ENCODE measurements at places on chromosomes 5 and 9.

GRCh38 chr9:132324425-132324824 lies 30.4 kb downstream of the SETX start:
- DNase-seq, result no peak

DNA sequence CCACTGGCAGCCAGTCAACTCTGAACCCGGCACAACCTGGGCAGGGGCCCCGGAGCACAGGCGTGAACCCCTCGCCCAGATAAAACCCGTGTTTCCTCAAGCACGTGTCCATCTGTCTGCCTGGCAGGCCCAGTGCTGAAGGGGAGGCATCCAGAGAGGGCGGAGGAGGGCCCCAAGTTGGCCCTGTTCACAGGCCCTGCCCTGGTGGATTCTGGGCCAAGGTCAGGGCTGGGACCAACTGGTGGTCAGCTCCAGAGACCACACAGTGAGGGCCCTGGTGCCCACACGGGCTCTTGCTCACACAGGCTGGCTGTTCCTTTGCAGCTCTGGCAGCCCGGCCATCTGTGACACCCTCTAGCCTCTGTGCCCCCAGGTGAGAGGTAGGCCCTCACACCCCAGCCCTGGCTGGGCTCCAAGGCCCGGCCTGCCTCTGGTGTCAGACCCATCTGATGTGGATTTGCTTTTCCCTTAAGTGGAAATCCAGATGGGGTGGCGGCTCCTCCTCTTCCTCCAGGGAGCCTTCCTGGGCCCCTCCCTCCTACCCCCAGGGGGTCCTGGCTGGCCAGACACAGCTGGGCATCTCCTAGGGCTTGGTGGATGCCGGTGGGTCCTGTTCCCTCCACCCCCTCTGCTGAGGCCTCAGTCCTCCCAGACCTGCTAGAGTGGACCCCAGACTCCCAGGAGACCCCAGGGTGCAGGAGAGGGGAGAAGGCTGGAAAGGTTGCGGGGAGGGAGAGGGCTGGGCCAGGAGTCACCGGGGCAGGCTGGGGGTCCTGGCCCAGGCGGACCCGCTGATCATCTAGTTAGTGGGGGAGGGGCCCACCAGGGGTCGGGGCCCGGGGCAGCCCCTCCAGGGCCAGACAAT lies 525 bp upstream of the STPG3 start:
- DNase-seq, result no peak

DNA sequence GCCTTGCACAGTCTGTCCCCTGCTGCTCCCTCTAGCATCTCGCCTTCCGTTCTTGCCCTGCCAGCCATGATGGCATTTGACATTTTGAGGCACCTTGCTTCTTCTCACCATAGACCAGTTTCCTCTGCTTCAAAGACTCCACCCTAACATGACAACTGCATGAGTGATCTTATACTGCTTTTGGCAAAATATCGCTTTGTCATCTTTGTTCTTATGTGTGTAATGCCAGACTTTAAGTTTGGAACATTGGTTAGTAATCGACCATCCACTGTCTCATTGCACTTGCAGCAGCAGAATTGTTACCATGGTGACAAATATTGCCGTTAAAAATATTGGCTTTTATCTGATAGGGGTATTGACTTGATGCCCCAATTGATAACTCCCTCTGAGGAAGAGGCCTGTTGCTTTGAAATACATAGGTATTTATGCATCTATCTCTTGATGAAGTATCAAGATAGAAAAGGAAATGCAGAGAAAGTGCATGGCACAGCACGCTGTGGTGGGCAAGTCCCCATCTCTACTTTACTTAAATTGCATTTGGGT lies 6.8 kb downstream of the GARIN3 start:
- DNase-seq, result no peak

DNA sequence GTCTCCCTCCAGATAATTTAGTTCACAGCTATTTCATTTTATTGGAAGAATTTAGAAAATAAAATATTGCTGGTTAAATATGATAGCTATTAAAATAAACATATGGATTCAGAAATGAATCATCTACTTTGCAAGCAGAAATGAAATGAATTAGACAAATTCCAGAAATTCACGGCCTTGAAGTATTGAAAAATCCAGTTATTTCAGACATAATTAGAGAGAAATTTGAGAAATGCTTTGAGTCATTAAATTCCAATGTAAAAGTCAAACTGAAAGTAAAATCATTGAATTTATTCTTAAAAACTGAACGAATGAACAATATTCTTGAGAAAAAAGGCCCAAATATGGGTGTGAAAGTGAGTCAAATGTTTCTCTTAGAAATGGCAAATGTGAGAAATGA lies 632.6 kb upstream of the EDIL3 start:
- no peak for DNase-seq

DNA sequence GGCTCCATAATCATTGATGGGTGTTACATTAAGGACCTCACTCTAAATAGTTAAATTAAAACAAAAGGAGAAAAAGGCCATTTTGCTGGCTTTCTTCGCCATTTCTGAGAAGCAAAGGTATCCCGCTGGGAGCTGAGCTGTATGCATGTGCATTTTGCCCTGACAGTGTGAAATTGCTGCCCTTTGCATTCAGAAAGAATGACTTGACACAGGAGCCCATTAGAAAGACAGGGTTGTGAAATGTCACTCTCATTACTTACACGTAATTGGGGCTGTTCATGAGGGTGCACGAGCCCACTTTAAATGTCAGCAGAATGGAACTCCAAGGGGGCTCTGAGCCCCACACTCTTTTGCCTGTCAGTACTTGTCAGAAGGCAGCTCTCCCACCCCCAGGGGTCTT lies 85.0 kb downstream of the SEMA4D start:
- no peak for DNase-seq

GRCh38 chr5:153952893-153953292 lies 85.8 kb downstream of the FAM114A2 start:
- no peak for DNase-seq

GRCh38 chr5:82205005-82205404 lies 73.1 kb downstream of the RPS23 start:
- no peak for DNase-seq

DNA sequence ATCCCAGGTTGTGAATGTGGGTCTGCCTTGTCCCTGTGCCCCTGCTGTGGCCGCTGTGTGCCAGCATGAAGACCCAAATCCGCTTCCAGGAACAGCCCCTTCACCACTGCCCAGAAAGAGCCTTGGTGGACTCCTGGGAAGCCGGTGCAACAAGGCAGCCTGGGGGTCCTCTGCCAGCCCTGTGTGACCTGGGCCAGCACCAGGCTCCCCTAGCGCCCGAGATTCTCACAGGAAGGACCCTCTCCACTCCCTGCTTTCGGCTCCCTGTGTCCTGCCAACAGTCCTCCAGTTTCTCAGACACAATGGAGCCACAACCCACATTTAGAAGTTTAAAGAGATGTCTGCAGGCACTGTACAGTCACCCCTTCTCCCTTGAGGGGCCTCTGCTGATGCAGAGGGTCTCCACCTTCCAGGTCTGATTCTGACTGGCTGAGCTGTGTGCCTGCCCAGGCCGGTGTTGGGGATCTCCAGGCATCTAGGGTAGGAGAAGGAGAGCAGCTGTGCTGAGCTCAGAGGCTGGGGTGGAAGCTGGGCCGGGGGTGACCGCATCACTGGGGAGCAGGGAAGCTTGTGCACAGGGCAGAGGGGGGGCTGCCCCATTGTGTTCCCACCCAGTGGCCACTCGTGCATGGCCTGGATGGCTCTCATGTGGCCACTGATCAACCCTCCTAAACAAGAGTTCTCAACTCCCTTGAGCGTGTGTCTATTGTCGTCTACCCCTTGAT lies 174.0 kb downstream of the IRX2 start:
- DNase-seq, result no peak

GRCh38 chr5:6702633-6703032 lies 10.6 kb upstream of the TENT4A start:
- DNase-seq, result no peak

GRCh38 chr5:40796487-40796889 lies 1.7 kb downstream of the PRKAA1 start:
- DNase-seq, result no peak

DNA sequence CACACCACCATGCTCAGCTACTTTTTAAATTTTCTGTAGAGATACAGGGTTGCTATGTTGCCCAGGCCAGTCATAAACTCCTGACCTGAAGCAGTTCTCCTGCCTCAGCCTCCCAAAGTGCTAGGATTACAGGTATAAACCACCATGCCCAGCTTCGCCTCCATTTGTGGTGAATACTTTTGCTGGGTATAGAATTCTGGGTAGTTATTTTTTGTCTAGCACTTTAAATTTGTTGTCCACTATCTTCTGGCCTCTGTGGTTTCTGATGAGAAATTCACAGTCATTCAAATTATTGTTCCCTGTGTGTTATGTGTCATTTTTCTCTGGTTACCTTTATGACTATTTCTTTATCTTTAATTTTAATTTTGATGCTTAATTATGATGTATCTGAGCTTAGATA lies 57.7 kb upstream of the EXOC3 start:
- DNase-seq, result no peak

DNA sequence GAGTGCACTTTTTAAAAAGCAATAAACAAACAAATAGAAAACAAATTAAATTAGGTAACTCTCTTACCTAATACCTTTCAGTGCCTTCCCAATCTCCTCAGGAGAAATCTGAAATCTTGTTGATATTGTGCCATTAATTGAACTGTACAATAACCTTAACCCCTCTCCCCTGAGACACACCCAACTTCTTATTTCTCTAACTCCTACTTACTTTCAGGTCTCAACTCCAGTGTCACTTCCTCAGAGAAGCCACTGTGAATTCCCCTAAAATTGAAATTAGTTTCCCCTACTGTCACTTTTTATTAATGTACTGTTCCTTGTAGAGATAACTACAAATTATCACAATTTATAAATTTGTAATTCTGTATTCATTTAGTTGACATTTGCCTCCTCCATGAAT lies 295.3 kb upstream of the TNC start:
- no peak for DNase-seq

GRCh38 chr5:170404398-170404797 lies 15.2 kb upstream of the KCNMB1 start:
- DNase-seq, result no peak

DNA sequence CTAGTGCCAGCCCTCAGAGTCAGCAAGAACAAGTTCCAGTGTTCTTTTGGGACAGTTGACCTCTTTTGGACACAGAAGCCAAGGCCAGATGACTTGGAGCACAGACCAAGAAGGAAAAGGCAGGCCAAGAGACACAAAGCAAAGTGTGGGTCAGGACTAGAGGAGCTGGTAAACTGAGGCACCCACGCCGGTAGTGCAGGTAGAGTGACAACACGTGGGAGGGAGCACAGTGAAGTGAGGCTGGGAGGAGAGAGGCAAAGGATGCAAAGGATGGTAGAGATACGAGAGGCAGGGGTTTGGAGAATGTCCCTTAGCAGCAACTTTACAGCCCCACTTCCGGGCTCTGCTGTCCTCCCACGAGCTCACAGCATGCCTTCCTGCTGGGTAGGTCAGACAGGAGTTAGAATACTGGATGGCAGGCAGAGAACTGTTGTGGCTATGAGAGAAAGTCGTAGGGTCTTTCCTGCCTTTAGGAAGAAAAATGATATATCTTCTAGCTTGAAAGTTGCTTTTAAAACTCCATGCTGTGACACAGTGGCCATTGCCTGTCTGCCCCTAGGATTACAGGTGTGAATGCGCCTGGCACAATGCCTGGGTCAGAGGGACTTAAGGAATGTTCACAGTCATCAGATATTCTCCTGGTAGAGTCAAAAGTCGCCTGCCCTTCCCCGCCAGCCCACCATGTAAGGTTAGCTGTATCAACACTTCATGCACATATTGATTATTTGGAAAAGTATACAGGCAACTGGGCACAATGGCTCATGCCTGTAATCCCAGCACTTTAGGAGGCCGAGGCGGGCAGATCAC lies 97.9 kb downstream of the PDE8B start:
- no peak for DNase-seq

DNA sequence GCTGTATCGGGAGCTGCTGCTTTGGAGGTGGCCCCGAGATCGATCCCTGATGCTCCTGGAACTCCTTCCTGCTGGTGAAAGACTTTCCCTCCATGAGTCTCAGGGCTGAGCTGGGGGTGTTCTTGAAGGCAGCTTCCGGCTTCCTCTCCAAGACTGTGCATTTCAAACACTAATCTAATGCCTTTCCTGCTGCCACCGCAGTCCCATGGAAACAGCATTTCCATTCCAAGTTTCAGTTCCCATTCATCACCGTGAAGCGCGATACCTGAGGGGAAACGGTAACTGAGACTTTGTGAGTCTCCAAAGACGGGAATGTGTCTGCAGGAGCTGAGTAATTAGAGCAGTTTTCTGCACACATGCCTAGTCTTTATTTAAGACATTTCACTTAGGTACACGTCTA lies 230.1 kb downstream of the PAX5 start:
- DNase-seq, result no peak

- no peak for DNase-seq
Measured at GRCh38 chr5:122668552-122668951, 106.3 kb upstream of the SNX2 start.

DNA sequence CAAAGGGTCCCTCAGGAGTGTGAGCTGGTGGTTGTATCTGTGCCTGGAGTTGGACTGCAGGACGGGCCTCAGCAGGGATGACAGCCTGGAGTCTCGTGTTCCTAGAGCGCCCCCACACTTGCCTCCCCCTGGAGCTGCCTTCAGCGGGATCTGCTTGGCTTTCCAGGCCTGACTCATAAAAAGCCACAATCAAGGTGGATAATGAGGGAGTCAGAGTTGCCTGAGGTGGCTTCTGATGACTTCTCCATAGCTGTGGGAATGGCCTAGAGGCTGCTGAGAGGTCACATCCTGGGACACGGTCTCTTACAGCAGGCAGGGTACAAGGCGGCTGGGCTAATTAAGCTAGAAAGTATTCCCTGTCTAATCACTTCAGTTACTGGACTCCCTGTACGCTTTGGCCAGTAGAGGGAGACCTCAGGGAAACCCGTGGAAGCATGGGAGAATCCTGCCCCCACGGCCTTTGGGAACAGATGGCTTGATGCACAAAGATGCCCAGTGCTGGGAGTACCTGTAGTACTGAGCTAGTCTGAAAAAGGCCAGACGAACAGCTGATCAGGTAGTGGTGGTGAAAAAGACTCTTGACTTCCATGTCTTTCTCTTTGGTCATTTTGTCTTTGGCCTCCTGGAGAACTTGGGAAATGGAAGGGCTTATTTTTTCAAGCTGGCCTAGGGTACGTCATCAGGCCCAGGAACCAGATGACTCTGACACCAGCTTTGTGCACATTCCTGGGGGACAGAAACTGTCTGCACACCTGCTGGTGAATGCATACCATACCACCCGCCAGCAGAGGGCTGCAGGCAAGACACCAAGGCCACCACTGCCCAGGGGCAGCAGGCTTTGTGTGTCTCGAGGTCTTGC lies 16.1 kb upstream of the FRRS1L start:
- DNase-seq, result no peak

- DNase-seq, result no peak
Measured at GRCh38 chr5:71456362-71456743, 902 bp downstream of the BDP1 start.

DNA sequence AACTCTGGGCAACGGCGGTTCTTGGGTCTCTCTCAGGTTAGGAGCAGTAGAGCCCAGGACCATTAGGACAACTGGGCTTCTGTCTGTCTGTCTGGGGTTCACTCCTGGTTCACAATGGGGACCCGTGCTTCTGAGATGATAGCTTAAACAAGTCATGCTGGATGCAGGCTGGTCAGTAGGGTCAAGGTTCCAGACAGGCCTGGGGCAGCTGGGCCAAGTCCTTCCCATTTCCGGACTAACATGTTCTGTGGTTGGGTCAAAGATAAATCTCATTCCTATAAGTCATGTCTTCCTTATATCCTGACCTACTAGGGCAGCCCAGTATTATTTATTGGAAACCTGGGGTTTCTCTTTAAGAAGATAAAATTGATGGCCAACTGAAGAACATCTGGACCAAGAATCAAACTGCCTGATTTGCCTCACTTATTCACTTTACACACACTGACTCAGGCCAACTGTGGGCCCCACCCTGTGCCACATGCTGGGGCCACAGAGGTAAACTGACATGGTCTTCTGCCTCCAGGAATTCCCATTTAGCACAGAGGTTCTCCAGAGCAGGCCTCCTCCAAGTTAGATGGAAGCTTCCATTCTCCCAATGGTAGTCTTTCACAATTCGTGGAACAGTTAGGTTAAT lies 8.3 kb downstream of the HDHD3 start:
- no peak for DNase-seq
